ENCODE measurements at places on chromosomes 1 and 21.

DNA sequence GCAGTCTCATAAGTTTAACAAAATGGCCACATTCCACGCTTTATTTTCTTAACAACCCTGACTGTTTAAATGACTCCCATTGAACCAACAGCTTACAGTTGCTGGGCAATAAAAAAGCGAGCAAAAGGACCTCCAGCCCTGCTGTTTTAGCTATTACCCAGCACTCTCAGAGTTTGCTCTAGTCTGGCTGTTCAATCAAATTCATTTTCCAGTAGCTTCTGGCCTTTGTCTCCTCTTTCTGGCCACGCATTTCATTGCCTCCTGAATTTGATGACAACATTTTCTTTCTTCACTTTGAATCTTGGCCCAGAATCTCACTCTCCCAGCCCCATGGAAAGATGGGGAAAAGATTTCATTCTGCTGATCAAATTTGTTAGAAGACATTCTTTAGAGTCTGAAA is 44.1 kb upstream of the DOCK7 start:
- no peak for DNase-seq

DNA sequence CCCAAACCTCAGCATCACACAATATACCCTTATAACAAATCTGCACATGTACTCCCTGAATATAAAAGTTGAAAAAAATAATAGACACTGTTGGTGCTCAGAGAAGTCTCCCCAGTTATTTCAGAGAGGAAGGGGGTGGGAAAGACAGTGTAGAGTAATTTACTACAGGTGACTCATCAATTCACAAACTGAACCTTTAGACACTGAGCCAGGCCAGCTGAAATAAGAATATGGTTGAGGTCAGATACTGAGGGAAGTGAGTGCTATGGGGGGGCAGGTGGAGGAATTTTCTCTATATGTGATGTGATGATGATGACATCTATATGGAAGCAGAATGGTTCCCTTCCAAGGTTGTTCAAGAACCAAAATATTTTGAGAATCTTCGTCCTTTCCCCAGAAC is 50.1 kb downstream of the MRPL39 start:
- DNase-seq = no peak

DNA sequence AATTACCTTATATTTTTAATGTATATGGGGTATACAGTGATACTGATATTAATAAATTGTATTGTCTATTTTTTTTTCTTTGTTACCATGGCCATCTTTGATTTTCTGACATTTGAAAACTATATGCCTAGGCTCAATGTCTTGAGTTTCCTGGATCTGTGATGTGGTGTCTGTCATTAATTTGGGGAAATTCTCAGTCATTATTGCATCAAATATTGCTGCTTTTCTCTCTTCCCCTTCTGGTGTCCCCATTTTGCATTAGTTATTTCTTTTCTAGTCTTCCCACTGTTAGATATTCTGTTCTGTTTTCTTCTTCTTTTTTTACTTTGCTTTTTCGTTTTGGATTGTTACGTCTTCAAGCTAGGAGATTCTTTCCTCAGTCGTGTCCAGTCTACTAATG is 33.8 kb downstream of the ZBTB40 start:
- DNase-seq = no peak

GRCh38 chr1:173798078-173798477 is 26.4 kb upstream of the DARS2 start:
- DNase-seq = no peak

DNA sequence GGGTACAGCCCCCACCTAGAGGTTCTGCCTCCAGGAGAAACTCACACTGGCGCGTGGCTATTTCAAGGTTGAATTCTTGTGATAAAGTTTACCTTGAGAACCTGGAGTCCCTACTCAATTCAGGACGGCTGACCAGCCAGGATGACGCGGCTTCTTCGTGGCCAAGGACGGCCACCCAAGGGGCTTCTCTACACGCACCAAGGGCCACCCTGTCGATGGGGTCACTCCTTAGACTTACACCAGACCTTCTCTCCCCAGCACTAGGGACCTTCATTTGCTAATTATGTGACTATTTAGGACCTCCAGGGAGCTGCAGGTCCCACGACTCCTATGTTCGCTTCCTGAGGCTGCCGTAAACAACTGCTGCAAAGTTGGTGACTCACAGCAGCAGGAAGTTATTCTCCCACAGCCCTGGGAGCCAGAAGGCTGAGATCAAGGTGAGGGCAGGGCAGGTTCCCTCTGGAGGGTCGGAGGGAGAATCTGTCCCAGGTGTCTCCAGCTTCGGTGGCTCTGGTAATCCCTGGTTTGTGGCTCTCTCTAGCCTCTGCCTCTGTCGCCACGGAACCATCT is 135.9 kb downstream of the NPHP4 start:
- DNase-seq = no peak

Measured in stimulated activated CD4-positive, alpha-beta T cell treated with anti-CD3 and anti-CD28 coated beads, Interleukin-1b, Interleukin-23, amount 100 ng/mL, for 24 hours (primary cell).